ENCODE measurements at places on chromosomes 11 and 22.

DNA sequence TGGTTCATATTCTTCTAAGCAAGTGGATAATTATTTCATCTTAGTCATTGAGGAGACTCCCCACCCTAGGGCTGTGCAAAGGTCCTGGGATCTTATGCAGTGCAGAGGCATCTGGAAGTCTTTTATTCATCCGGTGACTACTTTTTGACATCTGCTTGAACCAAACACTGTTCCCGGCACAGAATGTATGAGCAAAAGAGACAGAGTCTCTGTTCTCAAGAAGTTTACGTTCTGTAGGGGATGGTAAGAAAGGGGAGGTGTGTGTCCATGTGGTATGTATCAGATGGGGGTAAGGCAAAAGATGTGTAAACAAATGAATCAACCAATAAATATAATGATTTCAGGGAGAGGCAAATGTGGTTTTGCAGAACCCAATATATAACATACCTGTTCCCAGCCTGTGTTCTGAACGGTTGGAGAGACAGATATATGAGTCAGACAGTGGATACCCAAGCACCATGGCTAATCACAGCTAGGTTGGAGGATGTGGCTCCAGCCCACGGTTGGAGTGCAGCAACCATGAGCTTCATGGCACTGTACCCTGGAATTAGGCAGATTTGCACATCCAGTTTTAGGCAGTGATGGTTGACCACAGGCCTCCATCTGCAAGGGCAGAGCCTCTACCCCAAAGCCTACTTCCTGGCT lies 75.1 kb upstream of the CADM1 start:
- no peak for DNase-seq

DNA sequence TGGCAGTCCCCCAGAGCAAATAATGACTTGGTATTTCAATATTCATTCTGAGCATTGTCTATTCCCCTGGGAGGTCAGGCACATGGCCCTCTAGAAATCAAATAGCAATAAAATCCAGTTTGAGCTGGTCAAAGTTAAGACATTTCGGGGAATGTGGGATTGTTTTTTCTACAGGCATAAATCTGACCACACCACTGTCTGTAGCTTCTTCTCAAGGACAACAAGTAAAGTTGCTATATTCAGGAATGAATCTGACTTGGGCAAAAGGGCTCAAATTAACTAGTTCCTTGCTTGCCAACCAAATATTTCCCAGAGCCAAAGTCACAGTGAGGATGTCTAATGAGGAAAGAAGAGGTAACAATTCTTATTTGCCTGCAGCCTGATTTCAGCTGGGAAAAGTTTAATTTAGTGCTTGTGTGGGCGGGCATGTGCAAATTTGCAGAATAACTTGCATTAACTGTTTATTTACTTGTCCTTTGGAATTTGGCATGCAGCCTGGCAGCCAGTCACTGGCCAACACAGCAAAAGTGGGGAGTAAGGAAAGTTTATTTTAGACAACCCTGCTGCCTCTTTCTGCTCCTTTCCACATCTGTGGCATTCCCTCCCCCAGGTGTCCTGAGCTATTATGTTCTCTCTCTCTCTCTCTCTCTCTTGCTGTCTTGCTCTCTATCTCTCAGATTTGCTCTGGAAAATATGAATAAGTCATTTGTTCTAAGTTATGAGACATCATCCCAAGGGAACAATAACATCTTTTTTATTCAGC lies 51.2 kb upstream of the ARHGAP20 start:
- no peak for DNase-seq

GRCh38 chr11:30206249-30206996 lies 24.4 kb upstream of the FSHB start:
- no peak for DNase-seq

GRCh38 chr22:17057959-17058814 lies 26.6 kb upstream of the IL17RA start:
- DNase-seq: peak; percentile 57

- DNase-seq: no peak
These were observed 305.0 kb downstream of the TBC1D22A start for GRCh38 chr22:47067321-47067890.

GRCh38 chr11:20367313-20367948 lies 3.9 kb downstream of the HTATIP2 start:
- DNase-seq: peak; percentile 75

- no peak for DNase-seq
These were observed 162.3 kb downstream of the C11orf87 start for GRCh38 chr11:109584001-109584972.

DNA sequence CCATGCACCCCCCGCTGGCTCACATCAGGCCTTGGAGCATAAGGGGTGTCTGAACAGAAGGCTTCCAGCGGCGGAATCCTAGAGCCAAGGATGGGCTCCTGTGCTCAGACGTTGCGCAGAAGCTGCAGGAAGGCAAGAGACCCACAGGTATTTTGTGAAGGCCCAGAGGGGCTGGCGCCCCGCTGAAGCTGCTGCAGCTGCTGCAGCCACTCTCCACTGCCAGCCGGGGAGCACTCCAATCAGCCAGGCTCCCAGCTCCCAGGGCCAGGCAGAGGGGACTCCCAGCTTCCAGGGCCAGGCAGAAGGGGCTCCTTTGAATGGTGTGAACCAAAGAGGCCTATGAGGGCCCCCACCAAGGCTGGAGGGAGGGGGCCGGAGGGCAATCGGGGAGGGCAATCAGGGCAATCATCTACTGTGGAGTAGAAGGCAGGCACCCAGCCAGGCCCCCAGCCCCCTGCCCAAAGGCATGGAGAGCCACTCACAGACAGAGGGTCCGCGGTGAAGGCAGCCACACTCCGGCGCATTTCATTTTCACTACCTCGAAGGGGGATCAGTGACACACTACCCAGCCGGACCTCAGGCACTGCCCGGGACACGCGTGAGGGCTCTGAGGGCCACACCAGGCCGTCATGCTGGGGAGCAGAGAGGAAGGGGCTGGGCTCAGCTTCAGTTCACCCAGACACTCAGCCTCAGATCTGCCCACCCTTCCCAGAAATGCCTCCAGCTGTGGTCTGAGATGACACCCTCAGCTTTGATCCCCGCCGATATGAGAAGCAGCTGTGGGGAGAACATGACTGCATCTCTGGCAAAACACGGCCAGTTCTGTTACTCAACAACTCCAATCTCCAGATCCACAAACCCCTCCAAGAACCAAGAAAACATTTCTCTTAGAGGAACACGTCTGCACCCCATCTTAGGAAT lies 11.6 kb upstream of the PDE2A start:
- DNase-seq: no peak

GRCh38 chr11:75894036-75894585 lies 79.1 kb downstream of the UVRAG start:
- DNase-seq: no peak

DNA sequence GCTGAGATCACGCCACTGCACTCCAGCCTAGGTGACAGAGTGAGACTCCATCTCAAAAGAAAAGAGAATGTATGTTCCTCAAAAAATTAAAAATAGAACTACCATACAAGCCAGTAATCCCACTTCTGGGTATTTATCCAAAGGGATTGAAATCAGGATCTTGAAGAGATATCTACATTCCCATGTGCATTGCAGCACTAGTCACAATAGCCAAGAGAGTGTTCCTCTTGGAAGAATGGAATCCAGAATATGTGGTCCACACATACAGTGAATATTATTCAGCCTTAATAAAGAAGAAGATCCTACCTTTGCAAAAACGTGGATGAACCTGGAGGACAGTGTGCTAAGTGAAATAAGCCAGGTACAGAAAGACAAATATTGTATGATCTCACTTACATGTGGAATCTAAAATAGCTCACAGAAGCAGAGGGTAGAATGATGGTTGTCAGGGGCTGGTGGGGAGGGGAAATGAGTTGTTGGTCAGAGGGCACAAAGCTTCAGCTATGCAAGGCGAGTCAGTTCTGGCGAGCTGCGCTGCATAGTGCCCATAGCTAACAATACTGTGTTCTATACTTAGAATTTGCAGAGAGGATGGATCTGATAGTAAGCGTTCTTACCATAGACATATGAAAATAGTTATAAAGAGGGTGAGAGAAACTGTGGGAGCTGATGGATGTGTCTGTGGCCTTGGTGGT lies 32.1 kb downstream of the GRIK4 start:
- no peak for DNase-seq

DNA sequence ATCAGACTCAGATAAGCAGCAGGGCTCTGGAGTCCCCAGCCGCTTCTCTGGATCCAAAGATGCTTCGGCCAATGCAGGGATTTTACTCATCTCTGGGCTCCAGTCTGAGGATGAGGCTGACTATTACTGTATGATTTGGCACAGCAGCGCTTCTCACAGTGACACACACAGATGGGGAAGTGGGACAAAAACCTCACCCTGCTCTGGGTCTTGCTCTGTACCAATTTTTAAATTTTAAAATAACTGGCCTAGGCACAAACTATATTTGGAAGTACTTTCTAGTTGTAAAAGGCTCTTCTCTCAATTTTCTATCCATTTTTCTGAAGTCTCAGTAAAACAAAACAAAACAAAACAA lies 131.7 kb downstream of the VPREB1 start:
- no peak for DNase-seq

DNA sequence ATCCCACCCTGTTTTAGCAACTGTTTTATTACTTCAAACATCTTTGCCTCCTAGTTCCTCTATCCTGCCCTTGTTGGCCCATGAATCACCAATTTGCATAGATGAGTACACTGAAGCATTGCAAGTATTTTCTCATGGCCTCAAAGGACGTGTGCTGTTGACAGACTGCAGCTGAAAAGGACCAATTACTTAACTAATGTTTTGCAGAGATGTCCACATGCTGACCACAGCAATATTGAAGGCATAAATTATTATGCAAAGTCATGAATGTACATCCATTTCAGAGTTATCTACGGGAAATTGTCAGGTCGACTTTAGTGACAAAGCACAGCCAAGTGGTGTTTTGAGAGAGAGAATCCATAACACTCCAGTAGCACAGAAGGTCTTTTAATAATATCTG lies 64.8 kb downstream of the CADM1 start:
- DNase-seq: no peak

GRCh38 chr22:37054600-37055365 lies 3.2 kb downstream of the KCTD17 start:
- DNase-seq: no peak

DNA sequence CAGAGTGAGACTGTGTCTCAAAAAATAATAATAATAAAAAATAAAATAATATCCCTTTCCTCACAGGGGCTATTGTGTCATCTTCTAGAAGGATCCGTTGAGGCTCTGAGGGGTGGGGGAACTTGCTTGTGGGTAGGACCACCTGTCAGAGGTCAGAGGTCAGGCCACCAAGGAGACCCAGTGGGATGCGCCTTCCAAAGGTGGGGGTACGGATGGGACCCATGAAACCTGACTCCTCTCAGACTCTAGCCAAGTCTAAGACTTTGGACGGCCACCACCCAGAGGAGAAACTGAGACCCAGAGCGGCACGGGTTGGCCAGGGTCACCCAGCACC lies 367 bp upstream of the MMP11 start:
- DNase-seq: no peak

DNA sequence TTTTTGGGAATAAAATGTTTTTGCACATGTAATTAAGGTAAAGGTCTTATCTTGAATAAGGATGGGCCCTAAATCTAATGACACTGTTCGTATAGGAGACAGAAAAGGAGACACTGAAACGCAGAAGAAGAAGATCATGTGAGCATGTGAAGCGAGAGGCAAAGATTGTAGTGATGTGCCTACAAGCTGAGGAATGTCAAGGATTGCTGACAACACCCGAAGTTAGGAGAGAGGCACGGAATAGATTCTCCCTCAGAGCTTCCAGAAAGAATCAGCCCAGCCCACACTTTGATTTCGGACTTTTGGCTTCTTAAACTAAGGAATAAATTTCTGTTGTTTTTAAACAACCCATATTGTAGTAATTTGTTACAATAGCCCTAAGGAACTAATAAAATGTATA lies 4.1 kb upstream of the BLID start:
- no peak for DNase-seq

DNA sequence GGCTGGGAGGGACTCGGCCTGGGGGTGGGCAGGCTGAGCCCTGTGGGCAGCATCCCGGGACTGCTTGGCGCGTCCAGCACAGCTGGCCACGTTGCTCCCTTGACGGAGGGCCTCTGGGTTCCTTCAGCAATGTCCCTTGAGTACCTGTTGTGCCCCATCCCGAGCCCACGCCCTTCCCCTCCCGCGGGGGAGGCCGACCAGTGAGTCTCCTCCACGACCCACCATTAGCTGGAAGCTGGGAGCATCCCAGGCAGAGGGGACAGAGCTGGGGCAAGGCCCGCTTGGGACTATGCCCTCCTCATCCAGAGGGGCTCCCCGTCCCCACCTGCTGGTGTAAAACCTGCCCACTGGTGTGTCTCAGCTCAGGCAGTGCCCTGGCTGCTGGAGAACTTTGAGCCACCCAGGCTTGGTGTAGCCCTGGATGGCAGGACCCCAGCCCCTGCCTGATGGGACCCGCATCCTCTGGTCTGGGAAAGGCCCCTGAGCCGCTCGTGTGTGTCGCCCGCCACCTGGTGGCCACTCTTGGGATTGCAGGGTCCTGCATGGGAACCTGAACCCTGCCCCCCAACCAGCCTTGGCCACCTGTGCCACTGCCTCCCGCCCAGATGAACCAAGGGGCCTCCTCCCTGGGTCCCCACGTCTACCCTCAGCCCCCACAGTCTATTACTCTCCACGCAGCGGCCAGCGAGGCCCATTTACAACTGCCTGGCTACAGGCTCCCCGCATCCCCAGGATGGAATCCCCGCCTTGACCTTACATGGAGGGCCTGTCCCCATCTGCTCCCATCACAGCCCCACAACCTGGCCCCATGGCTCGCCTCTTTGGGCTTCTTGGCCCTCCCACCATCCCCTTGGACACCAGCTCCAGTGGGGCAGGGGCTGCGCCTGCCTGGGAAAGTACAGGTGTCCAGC lies 16.6 kb upstream of the ARHGAP8 start:
- peak; percentile 64 for DNase-seq

DNA sequence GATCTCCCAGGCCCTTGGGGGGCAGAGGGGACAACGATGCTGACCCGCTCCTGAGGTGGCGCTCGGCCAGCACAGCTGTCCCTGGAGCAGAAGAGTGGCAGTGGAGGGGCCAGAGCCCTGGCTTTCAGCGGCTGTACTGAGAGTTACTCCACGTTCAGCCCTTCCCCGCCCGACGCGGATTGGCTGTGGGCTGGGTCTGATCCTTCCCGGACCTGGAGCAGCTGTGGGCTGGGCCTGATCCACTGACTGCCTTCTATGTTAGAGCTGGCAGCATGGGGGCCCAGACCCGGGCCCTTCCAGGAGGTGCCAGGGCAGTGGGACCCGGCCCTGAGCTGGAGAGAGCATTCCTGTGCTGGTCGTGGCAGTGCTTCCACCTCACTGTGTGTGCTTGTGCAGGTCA lies 27.8 kb downstream of the YWHAH start:
- DNase-seq: no peak

GRCh38 chr11:70134490-70134889 lies 56.4 kb downstream of the ANO1 start:
- no peak for DNase-seq

GRCh38 chr11:127080735-127081134 lies 80.2 kb upstream of the KIRREL3 start:
- DNase-seq: no peak
